Suprapubic skin (tissue), 4 donors: ENCODE measurements at places on chromosomes 1 and 21.

DNA sequence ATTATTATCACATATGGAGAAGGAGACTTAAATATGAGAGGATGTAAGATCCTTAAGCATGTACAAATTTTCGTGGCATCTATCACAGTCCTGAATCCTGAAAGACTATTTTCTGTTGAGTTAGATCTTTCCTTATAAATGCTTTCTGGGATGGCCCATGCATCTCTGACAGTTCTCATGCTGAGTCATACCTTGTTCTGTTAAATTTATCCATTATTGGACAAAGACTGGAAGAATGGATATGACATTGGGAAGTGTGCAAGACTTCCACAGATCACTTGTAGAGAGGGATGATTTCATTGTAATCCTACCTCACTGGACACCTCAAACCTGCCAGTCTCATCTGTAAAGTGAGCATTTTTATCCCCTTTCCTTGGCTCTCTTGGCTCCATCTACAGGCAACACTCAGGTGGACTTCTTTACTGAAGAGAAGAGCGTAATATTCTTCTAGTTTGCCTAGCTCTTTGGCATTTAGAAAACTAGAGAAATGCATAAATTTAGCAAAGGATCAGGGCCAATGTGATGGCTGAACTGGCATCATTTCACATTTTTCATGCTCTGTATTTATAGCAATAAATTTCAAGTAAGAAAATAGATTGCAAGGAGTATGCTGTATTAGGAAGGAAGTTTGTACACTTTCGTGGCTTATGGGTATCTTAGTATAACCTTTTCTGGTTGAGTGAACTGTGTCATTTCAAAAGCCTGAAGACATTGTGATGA, 128.2 kb downstream of the NFIA start:
- DNase-seq, result no peak

DNA sequence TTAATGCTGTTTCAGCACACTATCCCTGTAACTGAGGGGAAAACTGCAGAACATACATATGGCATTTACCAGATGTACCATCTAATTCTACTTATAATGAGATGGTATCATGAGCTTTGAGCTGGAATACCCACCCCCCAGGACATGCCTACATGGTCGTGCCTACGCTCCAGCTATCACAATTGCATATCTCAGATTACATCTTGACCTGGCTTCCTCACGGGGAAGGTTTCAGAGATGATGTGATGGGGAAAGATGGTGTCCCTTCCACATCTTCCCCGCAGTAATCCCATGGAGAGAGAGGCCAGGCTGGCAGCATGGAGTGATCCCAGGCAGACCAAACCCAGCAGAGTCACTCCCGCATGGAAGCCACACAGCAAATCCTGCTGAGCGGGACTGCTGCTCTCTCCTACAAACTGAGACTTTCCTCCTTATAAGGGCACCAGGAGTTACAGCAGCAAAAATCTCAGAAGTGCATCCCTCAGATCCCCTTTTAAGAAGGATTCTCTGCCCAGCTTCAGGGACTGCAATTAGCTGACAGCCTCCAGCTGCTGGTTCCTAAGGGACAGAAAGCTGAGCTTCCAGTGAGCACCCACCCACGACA, 67.1 kb downstream of the KCNH1 start:
- no peak for DNase-seq

GRCh38 chr1:150548632-150549495, at the start of gene ADAMTSL4:
TSS of gene ADAMTSL4 (plus strand) at chr1:150549408. CDS start at chr1:150552289, 2,881 bp downstream.
- no peak for DNase-seq

DNA sequence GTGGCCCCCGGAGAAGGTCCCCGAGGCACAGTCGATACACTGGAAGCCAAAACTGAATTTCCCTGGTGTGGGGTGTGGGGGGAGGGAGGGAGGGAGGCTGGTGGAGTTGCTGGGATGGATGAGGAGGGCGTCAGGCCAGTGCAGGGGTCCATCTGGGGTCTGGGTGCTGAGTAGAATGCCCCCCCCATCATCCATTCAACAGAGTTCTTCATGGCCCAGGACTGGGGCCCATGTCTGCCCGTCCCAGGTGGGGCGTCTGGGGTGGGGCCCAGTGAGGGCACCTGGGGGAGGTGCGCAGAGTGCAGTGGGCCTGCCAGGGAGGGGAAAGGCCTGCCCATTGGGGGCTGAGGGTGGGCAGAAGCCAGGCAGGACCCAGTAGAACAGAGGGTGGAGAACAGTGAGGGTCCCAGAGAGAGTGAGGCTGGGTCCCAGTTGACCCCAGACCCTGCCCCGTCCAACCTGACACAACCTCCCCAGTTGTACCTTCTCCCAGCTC, 1.9 kb downstream of the TNFRSF18 start:
- DNase-seq, result no peak

GRCh38 chr1:202107321-202107761, 15.4 kb upstream of the GPR37L1 start:
- no peak for DNase-seq

GRCh38 chr1:56774067-56774609, 45.1 kb downstream of the FYB2 start:
- DNase-seq, result no peak

DNA sequence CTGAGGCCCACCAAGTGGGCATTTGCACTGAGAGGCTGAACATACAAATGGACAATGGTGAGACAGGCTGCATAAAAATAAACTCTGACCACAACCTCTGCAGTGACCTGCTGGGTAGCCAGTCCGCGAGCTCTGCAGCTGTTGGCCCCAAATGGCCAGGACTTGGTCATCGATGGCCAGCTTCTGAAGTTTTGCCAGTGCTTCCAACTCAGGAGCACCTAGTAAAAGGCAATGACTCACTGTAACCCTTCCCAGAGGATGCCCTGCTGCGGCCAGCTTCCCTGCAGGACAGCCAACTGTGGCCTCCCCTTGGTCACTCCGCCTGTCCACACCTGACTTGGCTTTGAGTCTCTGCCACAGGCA, 185.4 kb downstream of the DYRK1A start:
- DNase-seq, result no peak

DNA sequence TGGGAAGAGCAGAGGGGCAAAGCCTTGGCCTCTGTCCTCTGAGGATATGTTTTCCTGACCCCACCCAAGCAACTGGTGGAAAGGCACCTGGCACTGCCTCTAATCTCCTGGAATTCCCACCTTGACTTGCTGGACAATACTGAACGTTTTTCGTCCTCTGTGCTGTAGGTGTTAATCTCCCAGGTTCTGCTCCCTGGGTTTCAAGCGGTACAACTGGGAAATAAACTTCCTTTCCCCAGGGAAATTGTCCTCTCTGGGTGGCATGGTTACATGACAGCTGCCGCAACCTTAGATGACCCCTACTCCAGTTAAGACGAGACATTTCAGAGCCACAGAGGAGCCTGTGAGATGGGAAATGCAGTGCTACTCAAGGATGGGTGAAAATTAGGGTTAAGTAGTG, 57.3 kb upstream of the BCAR3 start:
- DNase-seq, result no peak

- DNase-seq, result no peak
Measured at GRCh38 chr1:199269241-199269640, 630.4 kb downstream of the PTPRC start.

DNA sequence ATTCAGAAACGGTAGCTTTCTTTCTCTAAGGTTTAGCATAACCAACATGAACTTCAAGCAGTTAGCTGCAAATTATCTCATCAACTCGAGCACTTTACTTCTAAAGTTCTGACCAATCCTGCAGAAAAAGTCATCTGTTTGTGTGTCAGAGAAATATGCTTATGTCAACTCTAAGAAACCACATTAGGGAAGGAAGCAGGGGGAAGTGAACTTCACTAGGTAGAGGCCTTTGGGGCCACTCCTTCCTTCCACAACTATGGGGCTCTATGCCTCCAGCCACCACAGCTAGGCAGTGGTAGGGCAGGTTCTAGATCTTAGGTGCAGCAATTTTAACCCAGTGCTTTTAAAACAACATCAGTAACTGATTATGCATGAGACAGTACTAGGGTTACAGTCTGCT, 375.9 kb downstream of the DSCAM start:
- DNase-seq, result no peak

DNA sequence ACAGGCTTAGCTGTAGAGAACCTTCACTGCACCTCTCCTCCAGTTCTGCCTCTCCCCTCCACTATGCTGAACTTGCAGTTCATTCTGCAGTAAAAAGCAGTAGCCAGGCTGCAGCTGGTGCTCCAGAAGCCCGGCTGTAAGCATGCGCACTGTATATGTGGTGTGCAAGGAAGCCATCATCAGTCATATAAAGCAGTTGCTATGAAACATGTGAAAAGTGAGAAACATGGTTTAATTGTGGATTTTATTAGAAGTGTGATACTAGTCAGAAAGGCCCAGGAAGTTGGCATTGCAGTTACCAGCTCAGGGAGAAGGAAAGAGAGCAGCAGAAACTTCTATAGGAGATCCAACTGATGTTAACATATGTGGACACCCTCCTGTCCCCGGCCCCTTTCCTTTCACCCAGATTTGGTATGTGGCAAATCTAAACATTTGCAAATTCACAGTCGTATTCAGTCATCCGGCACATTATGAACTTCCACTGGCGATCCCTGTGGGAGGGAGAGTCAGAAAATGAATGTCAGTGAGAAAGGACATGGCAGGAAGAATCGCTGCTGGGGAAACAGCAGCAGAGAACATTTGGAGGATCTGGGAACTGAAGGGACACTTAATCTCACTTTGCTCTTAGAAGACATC, 32.8 kb downstream of the DPT start:
- DNase-seq, result no peak

DNA sequence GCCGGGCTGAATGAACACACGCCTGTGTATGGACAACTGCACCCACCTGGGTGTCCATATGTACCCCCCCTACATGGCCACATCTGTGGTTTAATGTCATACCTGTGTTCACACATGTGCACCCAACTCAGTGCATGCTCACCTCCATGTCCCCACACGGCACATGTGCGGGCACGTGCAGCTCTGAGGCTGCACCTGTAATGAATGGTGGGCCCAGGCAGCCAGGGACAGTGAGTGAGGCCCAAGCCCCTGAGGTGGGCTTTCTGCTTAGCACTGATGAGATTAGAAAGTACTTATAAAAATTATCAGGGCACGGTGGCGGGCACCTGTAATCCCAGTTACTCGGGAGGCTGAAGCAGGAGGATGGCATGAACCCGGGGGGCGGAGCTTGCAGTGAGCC, 42.5 kb upstream of the CSF3R start:
- DNase-seq, result peak; percentile 34

DNA sequence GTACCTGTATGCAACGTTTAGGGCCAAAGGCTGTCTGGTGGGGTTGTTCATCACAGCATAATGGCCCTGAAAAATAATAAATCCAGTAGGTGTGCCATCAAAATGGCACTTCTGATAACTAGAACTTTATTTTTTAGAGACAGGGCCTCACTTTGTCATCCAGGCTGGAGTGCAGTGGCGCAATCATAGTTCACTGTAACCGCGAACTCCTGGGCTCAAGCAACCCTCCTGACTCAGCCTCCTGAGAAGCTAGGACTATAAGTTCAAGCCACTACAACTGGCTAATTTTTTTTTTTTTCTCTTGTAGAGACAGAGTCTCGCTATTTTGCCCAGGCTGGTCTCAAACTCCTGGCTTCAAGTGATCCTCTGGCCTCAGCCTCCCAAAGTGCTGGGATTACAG, 4.7 kb downstream of the SNAPIN start:
- no peak for DNase-seq

DNA sequence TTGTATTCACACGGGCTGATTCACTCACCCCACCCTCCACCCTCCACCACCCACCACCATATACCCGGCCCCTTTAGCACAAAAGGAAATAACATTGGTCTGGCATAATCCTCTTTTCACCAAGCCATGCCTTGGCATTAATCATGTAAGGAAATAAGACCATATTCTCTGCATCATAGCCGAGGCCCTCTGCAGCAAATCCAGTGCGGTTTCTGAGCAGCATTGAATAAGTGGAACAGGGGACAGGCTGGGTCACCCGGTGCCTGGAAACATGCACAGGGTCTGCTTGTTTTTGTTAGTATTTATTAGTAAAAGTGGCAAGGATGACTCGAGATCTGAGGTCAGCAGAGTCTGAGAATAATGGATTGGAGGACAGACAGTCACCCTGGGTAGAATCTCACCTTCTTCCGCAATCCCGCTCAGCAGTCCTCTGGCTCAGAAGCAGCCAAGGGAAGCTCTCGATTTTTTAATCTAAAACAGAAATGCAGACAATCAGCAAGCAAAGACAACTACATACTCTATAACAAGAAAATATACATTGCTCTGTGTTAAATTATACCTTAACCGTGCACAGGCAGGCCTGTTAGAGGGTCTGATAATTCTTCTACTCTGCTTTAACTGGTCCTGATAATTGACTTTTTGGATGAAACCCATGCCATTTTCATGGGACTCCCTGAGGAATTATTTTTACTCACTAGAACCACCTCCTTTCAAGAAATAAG, 52.4 kb upstream of the CDC42BPA start:
- no peak for DNase-seq

GRCh38 chr1:53073868-53074311, 11.9 kb downstream of the PODN start:
- DNase-seq, result peak; percentile 74

DNA sequence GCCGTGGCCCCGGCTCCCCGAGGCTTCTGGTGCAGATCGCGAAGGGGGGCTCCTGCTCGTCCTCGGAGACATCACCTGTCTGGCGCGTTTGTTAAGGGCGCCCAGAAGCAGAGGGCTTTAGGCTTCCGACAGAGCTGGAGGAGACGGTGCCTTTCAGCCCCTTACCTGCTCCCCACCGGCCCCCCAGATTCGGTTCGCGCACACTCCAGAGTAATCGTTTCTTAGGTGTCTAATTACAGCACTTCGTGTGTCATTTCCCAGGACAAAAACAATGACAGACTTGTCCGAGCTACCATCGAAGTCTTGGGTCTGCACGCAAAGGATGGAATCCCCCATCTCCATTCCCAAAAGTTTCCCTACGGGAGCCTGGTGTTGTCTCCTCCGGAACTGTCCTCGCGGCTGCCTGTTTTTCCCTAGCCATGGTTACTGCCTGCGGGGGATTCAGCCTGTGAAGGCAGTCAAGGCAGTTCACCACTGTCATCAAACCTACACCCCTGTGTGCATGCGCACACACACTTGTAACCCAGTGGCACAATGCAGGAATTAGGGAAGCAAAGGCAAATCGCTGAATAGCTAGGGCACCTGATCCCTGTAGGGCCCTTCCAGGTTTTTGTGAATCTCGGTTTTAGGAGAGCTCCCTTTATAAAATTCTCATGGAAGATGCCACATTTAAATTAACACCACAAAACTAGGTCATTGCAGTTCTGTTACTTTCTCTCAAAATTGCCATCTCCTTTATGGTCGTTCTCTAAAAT, 738 bp upstream of the CDC42BPA start:
- no peak for DNase-seq

- no peak for DNase-seq
Measured at GRCh38 chr1:81113688-81114087, 687.0 kb upstream of the ADGRL2 start.

DNA sequence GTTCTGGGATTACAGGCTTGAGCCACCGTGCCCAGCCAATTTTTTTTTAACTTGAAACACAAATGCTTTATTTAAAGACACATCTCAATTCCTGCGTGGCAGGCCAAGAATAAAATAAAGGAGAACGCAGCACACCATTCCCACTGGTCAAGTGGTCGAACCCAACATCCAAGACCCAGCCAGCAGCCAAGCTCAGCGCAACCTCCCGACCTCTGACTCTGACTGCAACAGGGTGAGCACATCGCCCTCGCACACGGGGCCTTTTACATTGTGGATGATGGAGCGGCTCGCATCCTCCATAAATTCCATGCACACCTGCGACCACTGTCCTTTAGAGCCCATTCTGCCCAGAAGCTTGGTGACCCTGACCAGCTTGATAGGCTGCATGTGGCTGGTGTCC, 5.5 kb upstream of the GUK1 start:
- DNase-seq, result peak; percentile 47

GRCh38 chr1:19815801-19816736, 986 bp upstream of the RNF186 start:
- peak; percentile 78 for DNase-seq

GRCh38 chr1:166673722-166674121, 165.6 kb upstream of the POGK start:
- no peak for DNase-seq

GRCh38 chr1:109901524-109902145, 9.0 kb upstream of the CSF1 start:
- no peak for DNase-seq
